Stromal cell of bone marrow (primary cell): ENCODE measurements at places on chromosomes 4 and X.

- no peak for DNase-seq
Observed at GRCh38 chr4:152690706-152691651, 11.2 kb upstream of the TMEM154 start.

GRCh38 chrX:145405012-145405411 is 157.7 kb downstream of the SPANXN1 start:
- peak; percentile 7 for DNase-seq

GRCh38 chr4:175874306-175874705 is 62.2 kb upstream of the GPM6A start:
- DNase-seq: no peak

DNA sequence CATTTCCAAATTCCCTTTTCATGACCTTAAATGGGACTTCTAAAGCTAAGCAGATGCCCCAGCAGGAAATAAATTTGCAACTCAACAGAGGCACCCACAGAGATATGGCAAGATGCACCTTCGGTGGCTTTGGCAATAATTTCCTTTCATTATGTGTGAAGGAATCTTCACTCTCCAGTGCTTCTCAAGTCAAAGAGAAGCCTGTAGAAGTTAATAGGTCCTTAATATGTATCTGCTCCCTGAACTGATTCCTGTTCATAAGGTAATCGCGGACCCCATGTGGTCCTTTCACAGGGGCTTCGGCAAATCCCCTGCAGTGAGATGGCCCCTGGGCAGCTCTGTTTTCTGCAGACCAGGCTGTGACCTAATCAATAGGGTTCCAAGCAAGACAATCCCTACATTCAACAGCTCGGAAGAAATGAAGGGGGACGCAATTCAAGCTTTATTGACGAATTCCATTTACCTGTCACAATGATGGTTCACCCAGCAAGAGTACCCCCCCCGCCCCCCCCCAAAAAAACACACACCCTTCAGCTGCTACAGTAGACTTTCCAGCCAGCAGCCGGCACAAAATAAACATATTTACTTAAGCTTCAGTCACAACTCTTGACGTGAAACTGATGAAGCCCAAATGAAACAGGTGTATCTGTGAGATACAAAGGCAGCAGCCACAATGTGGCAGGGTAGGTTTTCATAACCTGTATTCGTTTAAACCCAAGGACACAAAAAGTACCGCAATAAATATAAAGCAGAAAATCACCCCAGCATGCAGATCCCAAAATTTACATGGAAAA is 35.3 kb downstream of the FAT1 start:
- DNase-seq: no peak

GRCh38 chr4:145956288-145956890 is 17.8 kb upstream of the ZNF827 start:
- DNase-seq: no peak

DNA sequence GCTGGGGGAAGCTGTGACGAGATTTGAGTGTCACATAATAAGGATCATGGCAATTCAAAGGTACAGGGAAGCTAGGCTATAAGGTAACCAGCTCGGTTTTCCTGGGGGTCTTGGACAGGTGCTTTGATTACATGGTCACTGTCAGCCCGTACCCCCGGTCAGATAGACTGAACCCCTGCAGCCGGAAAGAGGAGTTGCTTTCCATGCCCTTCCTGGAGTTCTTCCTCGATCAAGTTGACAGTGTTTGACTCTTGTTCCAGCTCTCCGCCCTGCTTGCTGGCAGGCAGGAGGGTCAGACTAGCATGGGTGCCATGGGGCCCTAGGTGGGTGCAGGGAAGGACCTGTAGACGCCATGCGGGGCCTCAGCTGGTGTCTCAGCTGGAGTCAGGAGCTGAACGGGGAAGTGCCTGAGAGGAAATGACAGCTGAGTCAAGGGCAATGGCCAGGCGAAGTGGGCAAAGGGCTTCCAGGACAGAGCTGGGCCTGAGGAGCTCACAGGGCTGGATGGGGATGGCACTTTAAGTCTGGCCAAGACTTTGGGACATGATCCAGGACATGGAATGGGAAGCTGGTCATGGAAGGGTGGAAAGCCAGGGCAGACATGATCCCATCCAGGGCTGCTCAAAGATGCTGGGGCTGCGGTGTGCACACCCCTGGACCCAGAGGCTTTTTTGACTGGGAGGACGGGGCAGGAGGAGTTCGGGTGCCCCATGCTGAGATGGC is 1.6 kb downstream of the TMEM187 start:
- no peak for DNase-seq

GRCh38 chr4:85298037-85298436 is 176.9 kb upstream of the ARHGAP24 start:
- no peak for DNase-seq

GRCh38 chr4:22703912-22704311 is 11.2 kb downstream of the GBA3 start:
- DNase-seq: no peak

- peak; percentile 82 for DNase-seq
Observed at GRCh38 chr4:88661739-88662138, 35.9 kb downstream of the NAP1L5 start.

- DNase-seq: no peak
Observed at GRCh38 chr4:20760053-20760452, 59.8 kb downstream of the PACRGL start.

- DNase-seq: no peak
Observed at GRCh38 chrX:28398342-28398741, 188.9 kb upstream of the IL1RAPL1 start.
